ENCODE measurements at places on chromosomes 1 and 21.

- DNase-seq, result no peak
Measured at GRCh38 chr1:154840269-154841176, 29.6 kb downstream of the KCNN3 start.

DNA sequence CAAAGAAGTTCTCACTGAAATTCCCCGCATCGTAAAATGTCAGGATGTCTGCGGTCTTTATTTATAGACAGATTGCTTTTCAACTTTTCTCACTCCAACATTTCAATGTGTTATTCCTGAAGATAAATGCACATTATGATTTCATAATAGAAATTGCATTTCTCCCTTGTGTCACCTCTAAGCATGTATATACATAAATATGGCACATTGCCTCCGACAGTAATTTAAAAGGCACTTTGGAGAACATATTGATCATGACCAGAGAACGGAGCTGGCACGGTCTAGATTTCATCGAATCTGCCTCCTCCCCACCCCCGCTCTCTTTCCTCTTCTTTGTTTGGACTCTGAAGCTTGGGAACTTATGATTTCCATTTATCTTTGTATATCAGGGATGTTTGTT lies 54.9 kb upstream of the IGSF21 start:
- DNase-seq, result no peak

DNA sequence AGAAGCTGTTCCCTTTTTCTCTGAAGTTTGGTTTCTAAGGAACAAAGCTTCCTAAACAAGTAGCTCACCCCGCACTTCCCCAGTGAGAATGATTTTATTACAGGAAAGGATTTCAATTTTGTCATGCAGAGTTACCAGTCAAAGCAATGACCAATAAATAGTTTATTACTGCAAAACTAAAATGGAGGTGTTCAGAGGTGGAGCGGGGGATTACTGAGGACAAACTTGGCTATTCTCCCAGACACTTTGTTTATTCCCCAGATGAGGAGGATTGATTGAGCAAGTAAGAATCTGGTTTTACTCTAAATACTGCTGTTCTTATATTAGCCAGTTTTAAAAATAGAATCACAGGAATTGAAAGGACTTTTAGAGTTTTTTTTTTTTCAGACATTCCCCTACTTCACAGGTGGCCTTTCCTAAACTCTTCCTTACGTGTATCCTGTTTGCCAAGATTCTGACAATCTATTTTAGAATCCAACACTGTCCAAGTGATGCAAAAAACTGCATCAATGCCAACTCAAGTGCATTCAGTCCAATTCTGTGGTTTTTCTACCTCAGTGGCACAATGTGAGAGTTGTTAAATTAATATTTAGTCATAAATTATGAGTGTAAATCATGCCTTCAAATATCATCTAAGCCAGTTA lies 136.1 kb downstream of the TNFSF18 start:
- no peak for DNase-seq

- no peak for DNase-seq
Measured at GRCh38 chr1:101875891-101876290, 120.8 kb downstream of the OLFM3 start.

DNA sequence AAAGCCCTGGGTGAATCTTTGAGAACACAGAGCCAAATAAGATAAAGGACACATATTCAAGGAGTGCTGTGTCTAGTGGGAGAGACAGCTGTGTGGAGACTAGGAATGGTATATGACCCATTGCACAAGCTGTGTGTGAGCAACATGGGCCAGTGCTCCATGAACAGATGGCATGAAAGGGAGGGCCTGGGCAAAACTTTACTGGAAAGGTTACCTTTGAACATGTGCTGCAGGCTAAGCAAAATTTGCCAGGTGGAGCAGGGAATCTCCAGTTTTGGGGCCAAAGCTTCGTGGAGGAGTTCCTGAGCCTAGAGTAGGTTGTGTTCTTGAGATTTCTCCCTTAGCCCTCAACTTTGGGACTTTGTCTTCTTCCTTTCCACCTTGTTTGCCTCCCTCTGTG lies 446.1 kb upstream of the PROX1 start:
- no peak for DNase-seq

DNA sequence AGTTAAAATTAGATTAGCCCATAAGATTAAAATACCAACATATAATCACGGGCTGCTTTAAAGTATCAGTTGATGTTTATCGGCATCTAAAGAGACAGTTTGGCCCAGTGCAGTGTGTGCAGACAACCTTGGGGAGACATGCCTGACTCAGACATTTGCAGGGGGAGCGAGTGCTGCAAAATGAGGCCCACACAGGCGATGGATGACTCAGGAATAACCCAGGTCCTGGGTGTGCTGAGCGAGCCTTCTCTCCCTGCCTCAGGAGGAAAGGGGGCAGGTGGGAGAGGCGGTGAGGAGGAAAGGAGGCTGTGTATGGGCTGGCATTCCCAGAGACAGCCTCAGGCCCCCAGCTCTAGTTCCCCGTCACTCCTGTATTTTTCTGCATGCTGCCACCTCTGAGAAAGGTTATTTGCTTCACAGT lies 9.0 kb downstream of the SLC9A1 start:
- DNase-seq, result no peak

DNA sequence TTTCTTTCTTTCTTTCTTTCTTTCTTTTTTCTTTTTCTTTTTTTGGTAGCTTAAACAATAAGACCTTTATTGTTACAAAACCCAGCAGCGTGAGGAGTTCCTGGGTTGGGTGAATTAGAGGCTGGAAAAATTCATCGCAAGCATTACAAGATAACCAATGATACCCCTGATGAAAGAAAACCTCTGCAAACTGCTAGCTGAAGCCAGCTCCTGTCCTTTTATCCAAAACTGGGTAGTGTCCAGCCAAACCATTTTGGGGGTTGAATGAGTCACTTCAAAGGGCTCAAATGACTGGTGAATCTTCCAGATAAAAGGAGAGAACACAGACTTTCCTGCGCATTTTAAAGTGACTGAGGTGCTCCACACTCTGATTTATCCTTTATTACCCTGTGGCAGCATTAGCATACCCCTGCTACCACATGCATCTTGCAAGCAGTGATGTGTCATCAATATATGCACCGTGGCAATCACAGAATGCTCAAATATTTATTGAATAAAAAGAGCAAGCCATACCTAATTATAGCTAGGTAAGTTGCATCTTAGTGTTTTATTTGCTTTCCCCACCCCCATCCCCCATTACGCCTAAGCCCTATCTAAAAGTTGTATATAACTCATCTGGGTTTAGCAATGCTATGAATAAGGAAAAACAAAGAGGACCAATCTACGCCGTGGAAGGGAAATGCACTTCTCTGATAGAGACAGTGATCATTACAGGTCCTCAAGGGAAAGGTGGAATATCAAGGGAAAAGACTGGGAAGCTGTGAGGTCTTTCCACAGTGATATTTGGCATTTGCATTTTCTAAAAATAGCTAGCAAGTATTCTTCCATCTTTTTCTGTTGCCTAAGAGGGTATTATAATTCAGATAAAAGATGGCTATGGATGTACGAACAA lies 32.4 kb upstream of the CEP350 start:
- DNase-seq, result no peak

GRCh38 chr21:41722052-41723018 lies 44.5 kb downstream of the RIPK4 start:
- no peak for DNase-seq

DNA sequence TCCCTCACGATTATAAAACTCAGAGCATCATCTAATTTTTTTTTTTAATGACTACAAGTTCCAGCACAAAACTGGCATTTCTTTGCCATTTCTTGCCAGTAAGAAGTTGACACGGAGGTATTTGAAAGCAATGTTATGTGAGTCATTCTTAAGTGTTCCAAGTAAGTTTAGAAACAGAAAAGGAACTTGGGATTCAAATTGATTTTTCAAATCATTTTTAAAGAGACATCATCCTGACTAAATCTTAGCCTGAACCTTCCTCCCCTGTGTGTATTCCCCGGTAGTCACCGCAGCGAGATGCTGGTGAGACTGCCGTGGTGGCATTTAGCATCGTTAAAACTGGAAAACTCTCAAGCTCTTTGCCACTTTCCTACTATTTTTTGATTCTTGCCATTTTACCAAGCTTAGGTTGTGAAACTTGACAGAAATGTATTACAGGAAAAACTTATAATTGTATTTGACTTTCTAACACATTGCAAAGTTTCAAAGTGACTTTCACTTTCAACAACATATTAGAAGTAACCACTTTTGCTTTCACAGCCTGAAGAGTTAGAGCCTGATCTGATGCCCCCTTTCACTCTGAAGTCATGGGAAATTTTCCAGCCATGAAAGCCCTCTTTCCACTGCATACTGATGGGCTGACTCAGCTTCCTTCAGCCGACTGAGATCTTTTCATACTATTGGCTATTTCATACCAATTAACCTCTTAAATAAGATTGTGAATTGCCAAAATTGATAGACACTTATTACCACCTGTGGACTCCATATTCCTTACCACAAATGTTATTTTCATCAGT lies 61.4 kb downstream of the OLFML2B start:
- DNase-seq, result no peak

DNA sequence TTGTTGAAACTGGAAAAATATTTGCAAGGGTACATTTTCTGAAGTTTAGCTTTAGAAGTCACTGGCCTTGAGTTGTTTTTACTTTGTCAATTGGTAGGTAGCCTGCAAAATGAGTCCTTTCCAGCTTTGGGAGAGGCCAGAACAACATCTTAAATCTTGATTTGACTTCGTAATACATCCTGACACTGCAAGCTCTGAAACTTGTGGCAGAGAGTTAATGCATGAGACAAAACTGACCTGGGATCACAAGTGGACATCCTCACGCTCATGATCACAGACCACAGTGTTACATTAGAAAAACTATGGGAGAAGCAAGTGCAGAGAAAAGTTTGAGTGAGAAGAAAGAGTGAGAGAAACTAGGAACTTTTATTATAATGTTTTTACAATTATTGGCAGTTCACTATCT lies 550.9 kb downstream of the USP25 start:
- DNase-seq, result no peak

GRCh38 chr1:15950302-15950701 lies 25.6 kb downstream of the ZBTB17 start:
- no peak for DNase-seq

GRCh38 chr1:230128569-230129285 lies 61.7 kb downstream of the GALNT2 start:
- DNase-seq, result no peak

GRCh38 chr1:1302951-1303509 lies 4.7 kb downstream of the ACAP3 start:
- no peak for DNase-seq

Measured in omental fat pad (tissue), 4 donors.